GDM1 (cell line): ENCODE measurements at places on chromosomes 12 and 14.

GRCh38 chr12:75727577-75727976 is 216.2 kb upstream of the KRR1 start:
- DNase-seq: no peak

- no peak for DNase-seq
Measured at GRCh38 chr14:74879427-74880182, 2.1 kb upstream of the DLST start.

DNA sequence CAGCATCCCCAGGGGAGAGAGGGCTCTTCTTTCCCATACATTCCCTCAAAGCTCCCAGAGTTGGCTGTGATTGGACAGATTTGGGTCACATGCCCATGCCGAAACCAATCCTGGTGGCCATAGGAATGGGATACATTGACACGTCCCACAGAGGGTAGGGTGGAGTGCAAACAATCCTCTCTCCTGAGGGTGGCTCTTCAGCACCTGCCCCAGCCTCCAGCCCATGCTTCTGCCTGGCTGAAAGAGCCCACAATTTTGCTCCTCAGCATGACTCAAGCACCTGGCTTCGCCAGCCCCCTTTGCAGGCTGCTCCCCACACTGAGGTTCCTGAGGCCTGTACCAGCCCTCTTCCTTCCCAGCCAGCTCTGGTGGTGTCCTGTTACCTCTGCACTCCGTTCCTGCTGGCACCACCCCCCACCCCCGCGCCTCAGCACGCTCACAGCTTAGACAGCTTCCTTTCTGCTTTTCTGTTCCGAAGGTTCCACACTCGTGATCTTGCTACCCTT is 71.7 kb downstream of the CCDC92 start:
- DNase-seq: peak; percentile 41

- DNase-seq: no peak
Measured at GRCh38 chr14:104975481-104976197, 2.5 kb downstream of the AHNAK2 start.

GRCh38 chr12:109836916-109837315 is 3.7 kb upstream of the TRPV4 start:
- DNase-seq: no peak

DNA sequence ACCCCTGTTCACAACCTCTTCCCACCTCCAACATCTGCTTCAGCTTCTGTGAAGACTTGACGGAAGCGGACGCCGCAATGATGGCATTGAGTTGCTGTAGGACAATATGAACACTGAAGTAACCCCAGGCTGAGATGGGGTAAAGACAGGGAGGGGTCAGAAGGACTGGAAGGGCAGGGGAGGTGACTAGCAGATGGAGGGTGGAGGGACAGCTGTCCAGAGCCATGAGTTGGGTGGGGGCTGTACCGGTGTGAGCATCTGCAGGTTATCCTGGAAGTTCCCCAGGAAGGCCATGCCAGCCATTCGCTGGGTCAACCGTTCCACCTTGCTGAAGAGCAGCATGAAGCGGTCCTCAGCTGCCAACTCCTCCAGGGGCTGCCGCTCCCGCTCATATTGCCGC is 26.1 kb downstream of the PRPF40B start:
- DNase-seq: no peak

GRCh38 chr14:65879248-65880009 is 466.9 kb downstream of the FUT8 start:
- DNase-seq: no peak

DNA sequence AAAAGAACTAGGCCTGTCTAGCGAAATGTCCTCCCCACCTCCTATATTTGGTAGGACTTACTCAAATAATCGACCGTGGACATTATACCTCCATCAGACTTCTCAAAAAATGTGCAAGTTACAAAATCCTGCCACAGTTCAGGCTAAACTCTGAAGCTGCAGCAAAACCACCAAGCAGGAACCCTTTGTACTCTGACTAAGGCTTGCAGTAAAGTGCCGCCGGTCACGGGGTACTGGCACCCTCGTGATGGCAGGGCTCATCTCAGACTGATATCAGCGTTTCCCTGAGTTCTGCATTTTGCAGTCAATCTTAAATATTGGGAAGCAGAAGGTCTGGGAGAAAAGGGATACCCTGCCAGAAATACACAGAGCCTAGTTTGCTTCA is 17.1 kb downstream of the SLC11A2 start:
- no peak for DNase-seq

- no peak for DNase-seq
Measured at GRCh38 chr12:68332728-68333630, 817 bp upstream of the MDM1 start.

DNA sequence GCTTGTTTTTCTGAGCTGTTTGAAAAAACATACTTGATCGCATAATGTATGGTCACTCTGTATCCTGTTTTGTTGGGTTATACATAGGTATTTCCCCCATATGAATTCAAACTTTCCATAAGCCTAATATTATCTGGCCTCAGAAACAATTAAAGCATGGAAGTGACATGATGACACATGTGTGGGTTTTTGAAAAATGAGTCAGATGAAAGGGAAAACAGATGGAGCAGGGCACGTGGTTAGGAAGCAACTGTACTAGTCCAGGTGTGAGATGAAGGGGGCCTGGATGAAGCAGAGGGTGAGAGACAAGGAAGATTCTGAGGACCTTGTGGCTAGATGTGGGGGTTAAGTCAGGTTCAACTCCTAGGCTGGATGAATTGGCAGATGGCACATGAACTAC is 92.7 kb upstream of the DNM1L start:
- DNase-seq: peak; percentile 25

DNA sequence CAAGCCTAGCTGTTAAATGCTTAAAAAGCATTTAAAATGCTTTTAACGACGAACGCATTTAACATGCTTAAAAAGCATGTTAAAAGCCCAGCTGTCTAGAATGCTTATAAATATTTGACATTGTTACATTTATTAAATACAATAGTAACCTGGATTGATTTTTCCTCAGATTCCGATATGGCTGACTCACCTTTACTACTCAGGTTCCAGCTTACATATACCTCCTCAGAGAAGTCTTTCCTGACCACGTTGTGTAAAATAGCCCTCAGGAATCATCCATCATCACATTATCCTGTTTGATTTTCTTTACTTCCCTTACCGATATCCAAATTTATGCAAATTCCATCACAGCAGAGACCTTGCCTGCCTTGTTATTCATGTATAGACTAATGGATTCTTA is 51.4 kb downstream of the SLC41A2 start:
- DNase-seq: no peak

DNA sequence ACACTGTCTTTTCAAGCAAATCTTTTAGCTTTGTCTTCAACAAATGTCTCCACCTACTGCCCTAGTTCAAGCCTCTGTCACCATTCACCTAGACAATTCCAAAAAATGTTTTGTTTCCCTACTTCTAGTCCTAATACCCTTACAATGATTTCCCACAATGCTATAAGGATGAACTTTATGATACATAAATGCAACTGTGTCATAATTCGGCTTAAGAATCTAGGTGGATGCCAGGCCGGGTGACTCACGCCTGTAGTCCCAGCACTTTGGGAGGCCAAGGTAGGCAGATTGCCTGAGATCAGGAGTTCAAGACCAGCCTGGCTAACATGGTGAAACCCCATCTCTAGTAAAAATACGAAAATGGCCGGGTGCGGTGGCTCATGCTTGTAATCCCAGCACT is 20.7 kb upstream of the CREBL2 start:
- DNase-seq: no peak

- DNase-seq: no peak
Measured at GRCh38 chr12:22284871-22285270, 49.6 kb downstream of the ST8SIA1 start.

DNA sequence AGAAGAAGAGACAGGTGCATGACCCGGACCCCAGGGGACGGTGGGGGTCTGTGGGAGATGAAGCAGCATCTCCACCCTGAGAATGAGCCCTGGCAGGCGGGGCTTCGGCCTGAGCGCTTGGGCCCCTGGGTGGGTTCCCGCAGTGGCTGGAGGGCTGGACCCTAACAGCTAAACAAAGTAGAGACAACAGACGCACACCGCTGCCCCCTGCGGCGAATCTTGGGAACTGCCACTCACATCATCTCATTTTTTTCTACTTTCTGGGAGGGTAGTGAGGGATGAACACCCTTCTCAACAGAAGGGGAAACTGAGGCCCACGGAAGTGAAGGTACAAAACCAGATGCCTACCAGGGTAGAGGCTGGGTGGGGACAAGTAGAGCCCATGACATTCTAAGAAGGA is 104.7 kb downstream of the RFLNA start:
- no peak for DNase-seq

GRCh38 chr12:89648211-89648930 is 60.3 kb downstream of the ATP2B1 start:
- no peak for DNase-seq

- DNase-seq: no peak
Measured at GRCh38 chr12:98612696-98613334, 19.3 kb downstream of the SLC25A3 start.

- no peak for DNase-seq
Measured at GRCh38 chr14:96349286-96350075, 13.7 kb downstream of the ATG2B start.

DNA sequence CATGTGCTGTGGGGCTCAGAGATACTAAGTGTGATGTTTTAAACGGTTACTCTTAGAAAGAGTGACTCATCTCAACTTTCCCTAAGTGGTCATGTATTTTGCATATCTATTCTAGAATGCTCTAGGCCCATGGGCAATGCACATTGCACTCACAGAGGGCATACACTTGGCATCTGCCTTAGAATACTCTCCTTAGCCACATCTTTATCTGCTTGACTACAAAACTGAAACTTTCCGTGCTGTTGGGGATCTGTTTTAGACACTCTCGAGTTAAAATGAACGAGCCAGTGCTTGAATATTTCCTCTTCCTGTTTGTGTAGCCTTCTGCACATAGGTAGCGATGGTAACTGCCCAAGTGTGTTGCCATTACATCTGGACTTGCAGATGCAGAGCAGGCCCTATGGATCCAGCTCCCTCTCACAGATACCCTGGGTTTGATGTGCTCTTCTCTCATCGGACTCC is 180.5 kb downstream of the CAND1 start:
- no peak for DNase-seq

DNA sequence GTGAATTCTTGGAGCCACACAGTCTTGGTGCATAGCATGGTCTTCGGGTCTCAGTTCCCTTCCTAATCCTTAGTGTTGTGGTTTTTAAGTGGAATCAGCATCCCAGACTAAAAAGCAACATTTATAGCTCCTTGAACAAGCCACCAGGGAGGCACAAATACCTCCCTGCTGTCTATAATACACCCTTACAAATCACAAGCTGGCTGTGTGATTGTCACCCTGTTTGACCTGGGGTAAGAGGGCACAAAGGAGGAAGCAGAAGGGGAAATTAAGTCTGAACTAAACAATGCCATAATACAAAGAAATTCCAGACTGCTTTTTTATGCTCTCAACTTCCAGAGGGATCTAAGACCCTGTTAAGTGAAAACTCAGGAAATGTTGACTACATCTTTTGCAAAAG is 7.7 kb upstream of the MMP19 start:
- DNase-seq: no peak

- no peak for DNase-seq
Measured at GRCh38 chr14:71524320-71524982, 407.8 kb upstream of the RGS6 start.

DNA sequence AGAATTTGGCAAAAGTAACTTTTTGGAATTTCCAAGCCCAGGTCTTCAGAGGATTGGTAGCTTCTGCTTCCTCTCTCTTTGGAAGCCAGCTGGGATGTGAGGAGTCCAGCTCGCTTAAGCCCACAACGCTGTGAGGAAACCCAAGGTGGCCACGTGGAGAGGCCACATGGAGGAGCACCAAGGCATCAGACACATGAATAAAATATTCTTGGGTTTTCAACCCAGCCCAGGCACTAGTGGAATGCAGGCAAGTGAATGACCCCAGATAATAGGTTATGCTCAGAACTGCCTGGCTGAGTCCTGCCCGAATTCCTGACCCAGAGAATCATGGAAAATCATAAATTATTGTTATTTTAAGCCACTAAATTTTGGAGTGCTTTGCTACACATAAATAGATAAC is 119.7 kb upstream of the PARP11 start:
- no peak for DNase-seq

GRCh38 chr14:93322929-93323599 is 9.8 kb downstream of the BTBD7 start:
- no peak for DNase-seq

GRCh38 chr14:37641117-37641516 is 45.7 kb downstream of the TTC6 start:
- no peak for DNase-seq

DNA sequence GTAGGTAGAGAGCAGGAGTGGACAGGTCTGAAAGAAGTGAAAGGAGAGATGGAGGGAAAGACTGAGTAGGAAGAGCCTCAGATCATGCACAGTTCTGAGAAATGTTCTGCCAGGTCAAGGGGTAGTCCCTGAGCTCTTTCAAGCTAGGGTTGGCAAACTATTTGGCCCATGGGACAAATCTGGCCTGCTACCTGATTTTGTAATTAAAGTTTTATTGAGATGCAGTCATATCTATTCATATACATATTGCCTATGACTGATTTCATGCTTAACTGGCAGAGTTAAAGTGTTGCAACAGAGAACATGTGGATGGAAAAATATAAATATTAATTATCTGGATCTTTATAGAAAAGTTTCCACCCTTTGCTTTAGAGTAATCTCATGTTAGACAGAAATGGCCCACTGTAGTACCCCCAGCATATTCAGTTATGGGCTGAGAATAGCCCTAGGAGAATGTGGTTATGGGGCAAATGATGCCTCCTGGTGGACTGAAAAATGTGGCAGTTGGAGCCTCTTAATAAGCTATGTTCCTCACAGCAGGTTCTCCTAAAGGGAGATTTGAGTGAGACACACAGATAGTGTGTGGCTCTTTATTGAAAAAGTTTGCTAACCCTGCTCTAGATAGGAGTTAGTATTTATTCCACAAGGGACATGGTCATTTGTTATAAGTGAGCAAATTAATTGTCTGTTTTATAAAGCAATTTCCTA is 476.9 kb downstream of the LRIG3 start:
- no peak for DNase-seq

- peak; percentile 46 for DNase-seq
Measured at GRCh38 chr12:14691560-14691959, 4.8 kb downstream of the GUCY2C start.

GRCh38 chr12:51441583-51441982 is 17.0 kb downstream of the SLC4A8 start:
- no peak for DNase-seq

- DNase-seq: no peak
Measured at GRCh38 chr12:25692115-25693035, 139.3 kb upstream of the LMNTD1 start.

DNA sequence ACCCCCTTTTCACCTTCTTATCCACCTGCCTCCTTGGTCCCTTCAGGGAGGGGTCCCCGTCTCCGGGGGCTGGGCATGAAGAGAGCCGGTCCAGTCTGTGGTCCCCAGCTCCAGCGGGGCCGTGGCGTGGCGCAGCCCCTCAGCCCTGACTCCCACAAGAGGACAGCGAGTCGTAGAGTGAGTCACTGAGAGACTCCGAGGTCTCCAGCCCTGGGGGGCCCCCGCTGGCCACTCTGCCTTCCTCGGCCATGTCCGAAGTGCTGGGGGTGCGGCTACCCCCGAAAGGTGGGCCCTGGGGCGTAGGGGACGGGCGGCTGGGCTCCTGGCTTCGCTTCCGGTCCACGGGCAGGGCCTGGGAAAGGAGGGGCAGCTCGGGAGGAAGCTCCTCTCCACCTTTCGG is 36.5 kb downstream of the NCKAP5L start:
- DNase-seq: no peak
